ENCODE measurements at places on chromosomes 5 and 9. TPM values are rescaled to one million over a fixed set of nuclear protein-coding genes. Genes with fewer than 3 reads are reported as not detected.

The KCNV2 gene
- not detected for total RNA-seq

The COL23A1 gene
- 5.8 TPM for total RNA-seq

The AJM1 gene
- 10.6 TPM for total RNA-seq

The CCNI2 gene
- 7.4 TPM for total RNA-seq

The C9orf50 gene
- total RNA-seq = not detected

The OMD gene
- total RNA-seq = 4.5 TPM

The NAIP gene
- total RNA-seq = 28.4 TPM

The SPINK7 gene
- total RNA-seq = not detected

The PPIP5K2 gene
- 17.0 TPM for total RNA-seq

The ACOT12 gene
- not detected for total RNA-seq

The SH3TC2 gene
- 1.3 TPM for total RNA-seq

The CBY3 gene
- not detected for total RNA-seq

The FREM1 gene
- total RNA-seq = 108 TPM

The BHMT2 gene
- total RNA-seq = 2.8 TPM

GRCh38 chr5:119435436-119436132, 16.7 kb upstream of the HSD17B4 start:
- peak; percentile 94 for DNase-seq
- H3K27ac ChIP-seq = no peak overlapping the region
- no peak overlapping the region for H3K4me3 ChIP-seq

DNA sequence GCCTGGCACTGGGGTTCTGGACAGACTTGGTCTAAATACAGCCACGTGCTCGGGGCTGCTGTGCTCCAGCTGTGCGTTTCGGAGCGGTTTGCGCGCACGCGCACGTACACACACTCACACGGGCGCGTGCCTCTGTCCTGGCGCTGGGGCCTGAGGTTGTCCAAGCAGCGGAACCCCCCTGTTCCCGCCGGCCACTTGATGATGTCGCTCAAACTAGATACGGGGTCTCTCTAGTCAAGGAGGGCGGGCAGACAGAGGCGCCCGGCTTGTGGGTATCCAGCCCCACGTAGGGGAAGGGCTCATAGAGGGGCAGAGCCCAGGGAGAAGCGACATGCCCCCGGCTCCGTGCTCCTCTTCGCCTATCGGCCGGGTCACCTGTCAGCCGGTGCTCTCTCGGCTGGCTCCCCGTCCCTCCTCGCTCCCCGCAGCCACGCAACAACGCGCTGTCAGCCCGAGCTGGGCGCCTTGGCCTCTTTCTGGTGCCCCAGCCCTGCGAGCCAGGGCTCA, 8.9 kb downstream of the NR2F1-AS1 start:
- no peak overlapping the region for H3K4me3 ChIP-seq
- no peak for DNase-seq
- peaks cover 23% of the 10 kb centered on the region for H3K4me1 ChIP-seq
- H3K27me3 ChIP-seq = no peaks in the 10 kb centered on the region

- no peaks in the 10 kb centered on the region for H3K36me3 ChIP-seq
- no peaks in the 10 kb centered on the region for H3K27me3 ChIP-seq
- H3K4me3 ChIP-seq = peak overlapping the region; percentile 98
Measured at GRCh38 chr9:97983589-97984187, 547 bp downstream of the ANP32B start.

DNA sequence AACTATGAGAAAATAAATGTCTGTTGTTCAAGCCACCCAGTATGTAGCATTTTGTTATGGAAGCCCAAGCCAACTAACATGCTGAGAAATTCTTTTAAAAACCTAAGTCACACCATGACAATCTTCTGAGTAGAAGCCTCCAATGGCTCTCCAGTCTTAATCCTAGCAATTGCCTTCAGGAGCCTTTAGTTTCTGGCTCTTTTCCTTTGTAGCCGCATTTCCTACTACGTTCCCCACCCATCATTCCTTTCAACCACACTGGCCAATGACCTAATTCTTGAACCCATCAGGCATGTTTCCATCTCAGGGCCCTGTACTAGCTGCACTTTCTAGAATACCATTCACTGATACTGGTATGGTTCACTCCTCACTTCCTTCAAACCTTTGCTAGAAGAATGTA, 2.1 kb upstream of the MRPS30 start:
- no peak overlapping the region for H3K4me3 ChIP-seq
- no peaks in the 10 kb centered on the region for H3K27me3 ChIP-seq
- no peak overlapping the region for H3K27ac ChIP-seq

DNA sequence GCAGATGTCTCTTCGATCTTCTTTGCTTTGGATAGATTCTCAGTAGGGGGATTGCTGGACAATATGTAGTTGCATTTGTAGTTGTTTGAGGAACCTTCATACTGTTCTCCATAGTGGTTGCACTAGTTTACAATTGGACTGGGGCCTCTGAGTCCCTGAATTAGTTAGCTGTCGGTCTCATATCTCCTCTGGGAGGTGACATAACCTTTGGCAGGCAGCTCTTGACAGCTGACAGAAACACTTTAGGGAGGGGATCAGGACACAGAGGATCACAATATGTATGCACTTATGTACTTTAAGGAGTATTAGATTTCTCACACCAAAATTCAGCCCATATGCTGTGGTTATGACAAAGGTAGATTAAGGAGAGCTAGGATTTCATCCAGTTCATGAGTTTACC, 1279.9 kb upstream of the DMAC1 start:
- no peak overlapping the region for H3K27ac ChIP-seq
- no peaks in the 10 kb centered on the region for H3K4me1 ChIP-seq
- no peaks in the 10 kb centered on the region for H3K27me3 ChIP-seq
- H3K36me3 ChIP-seq = no peaks in the 10 kb centered on the region
- no peak overlapping the region for H3K4me3 ChIP-seq

DNA sequence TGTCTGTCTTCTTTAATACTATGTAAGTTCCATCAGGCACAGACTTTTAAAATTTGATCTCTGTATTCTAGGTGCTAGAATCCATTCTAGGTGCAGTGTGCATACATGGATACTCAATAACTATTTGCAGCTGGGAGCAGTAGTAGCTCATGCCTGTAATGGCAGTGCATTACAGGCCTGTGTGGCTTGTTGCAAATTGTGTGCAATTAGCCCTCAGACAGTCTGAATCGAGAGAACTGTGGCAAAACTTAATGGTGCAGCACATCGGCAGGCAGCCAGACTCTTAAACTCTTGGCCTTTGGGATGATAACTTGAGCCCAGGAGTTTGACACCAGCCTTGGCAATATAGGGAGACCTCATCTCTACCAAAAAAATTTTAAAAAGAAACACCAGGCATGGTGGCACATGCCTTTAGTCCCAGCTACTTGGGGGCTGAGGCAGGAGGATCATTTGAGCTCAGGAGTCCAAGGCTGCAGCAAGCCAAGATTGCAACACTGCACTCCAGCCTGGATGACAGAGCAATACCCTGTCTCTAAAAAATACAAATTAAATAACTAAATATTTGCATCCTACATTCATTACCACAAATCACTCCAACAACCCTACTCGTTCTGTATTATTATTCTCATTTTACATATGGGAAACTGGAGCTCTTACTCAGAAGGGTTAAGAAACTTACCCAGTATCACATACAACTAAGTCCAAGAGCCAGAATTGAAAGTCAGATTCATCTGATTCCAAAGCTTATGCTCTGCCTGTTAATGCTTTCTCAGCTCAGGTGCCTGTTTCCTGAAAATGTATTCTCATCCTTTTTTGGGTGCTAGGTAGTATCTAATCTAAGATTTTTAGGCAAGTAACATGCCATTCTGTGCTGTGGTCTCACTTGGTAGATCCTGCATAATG, 30.1 kb downstream of the PRKACG start:
- DNase-seq = no peak
- no peak overlapping the region for H3K4me3 ChIP-seq
- H3K27me3 ChIP-seq = no peaks in the 10 kb centered on the region
- H3K36me3 ChIP-seq = no peaks in the 10 kb centered on the region

GRCh38 chr5:140185409-140185808, 10.4 kb downstream of the CYSTM1 start:
- H3K27me3 ChIP-seq = no peaks in the 10 kb centered on the region
- no peak overlapping the region for H3K4me3 ChIP-seq
- H3K4me1 ChIP-seq = peaks cover 7% of the 10 kb centered on the region
- DNase-seq = no peak

DNA sequence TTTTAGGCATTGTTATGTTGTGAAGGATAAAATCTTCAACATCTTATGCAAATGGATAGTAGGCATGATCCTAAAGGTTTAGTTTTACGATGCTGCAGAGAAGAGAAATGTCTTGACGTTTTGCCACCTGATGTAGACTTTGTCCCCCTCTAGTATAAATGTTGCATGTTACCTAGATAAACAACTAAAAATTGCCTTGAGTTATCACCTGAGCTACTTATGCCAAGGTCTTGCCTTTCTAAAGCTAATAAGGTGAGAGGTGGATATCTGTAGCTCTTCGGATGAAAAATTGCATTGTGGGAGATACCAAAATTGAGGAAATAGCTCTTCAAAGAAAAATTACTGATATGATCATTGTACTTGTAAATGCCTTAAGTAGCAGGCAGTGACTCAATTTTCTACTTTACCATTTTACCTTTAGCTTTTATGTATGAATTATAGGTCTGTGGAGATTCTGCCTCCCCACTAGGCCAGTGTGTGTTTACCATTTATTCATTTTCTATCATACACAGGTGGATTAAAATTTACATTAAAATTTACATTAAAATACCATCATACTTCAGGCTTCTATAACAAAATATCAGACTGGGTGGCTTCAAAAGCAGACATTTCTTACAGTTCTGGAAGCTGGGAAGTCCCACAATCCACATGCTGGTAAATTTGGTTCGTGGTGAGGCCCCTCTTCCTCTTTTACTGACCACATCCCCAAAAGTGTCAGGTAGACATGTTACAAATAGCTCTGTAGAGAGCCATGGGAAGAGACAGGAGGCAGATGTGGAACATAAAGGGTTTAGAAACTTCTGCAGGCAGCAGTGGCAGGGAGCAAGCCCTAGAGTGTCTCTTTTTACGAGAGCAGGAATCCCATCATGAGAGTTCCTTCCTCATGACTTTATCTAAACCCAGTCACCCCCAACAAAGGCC, 100.7 kb upstream of the ERBIN start:
- H3K36me3 ChIP-seq = no peaks in the 10 kb centered on the region
- no peaks in the 10 kb centered on the region for H3K27me3 ChIP-seq
- H3K4me3 ChIP-seq = no peak overlapping the region
- no peak for DNase-seq
- H3K4me1 ChIP-seq = peaks cover 19% of the 10 kb centered on the region

DNA sequence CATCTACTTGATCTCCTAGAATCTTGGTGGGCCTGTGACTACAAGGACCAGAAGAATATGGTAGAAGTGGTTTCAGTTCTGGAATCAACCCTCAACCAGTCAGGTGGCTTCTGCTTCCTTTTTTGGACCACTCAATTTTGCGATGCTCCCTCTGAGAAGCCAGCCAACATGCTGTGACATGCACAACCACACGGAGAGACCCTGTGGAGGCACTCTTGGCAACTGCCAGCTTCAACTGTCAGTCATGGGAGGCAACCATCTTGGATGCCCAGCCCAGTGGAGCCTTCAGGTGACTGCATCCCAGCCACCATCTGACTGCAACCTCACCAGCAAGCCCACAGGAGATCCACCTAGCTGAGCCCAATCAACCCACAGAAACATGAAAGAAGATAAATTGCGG, 137.3 kb downstream of the FAM114A2 start:
- H3K36me3 ChIP-seq = no peaks in the 10 kb centered on the region
- H3K27ac ChIP-seq = no peak overlapping the region
- no peak for DNase-seq
- no peaks in the 10 kb centered on the region for H3K4me1 ChIP-seq
- H3K27me3 ChIP-seq = no peaks in the 10 kb centered on the region

- no peaks in the 10 kb centered on the region for H3K4me1 ChIP-seq
- H3K4me3 ChIP-seq = no peak overlapping the region
- H3K27me3 ChIP-seq = no peaks in the 10 kb centered on the region
- no peak for DNase-seq
Measured at GRCh38 chr9:123407217-123407851, 51.3 kb downstream of the CRB2 start.

GRCh38 chr5:61563401-61563800, 231.3 kb downstream of the ZSWIM6 start:
- H3K27ac ChIP-seq = no peak overlapping the region
- H3K4me3 ChIP-seq = no peak overlapping the region
- DNase-seq = no peak
- no peaks in the 10 kb centered on the region for H3K36me3 ChIP-seq
- H3K4me1 ChIP-seq = no peaks in the 10 kb centered on the region
- H3K27me3 ChIP-seq = no peaks in the 10 kb centered on the region

DNA sequence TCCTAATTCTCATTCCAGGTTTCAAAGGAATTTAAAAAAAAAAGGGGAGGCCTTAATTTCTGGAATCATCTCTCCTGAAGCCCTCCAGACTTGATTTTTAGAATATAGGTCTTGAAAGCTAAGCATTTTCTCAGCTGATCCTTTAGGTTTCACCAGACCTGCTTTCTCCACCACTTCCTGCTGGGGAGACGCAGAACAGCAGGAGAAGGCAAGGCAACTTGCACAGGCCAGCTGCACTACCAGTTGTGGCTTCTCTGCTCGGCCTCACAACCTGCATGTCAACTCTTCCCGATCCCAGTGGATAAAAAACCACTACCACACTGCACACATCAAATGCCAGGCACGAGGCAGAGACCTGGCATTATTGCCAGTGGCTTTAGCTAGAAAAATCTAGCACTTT, 119.8 kb downstream of the SIL1 start:
- no peaks in the 10 kb centered on the region for H3K27me3 ChIP-seq
- H3K4me1 ChIP-seq = no peaks in the 10 kb centered on the region
- no peaks in the 10 kb centered on the region for H3K36me3 ChIP-seq
- H3K27ac ChIP-seq = no peak overlapping the region
- no peak overlapping the region for H3K4me3 ChIP-seq

DNA sequence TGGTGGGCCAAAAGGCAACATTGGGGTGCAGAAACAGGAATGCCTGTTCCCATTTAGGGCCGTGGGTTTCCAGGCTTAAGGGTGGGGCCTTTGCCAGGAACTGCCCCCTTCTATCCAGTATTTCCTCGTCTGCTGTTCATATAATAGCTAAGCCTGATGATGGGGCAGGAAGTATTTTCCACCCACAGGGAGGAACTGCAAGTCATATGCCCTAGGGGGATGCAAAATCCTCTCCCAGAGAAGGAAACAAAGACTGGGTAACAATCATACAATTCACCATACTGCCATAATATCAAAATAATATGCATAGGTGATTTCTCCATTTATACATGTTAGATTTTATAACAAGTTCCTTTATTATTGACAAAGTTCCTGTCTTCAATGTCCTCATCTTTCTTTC, 20.5 kb upstream of the RPS23 start:
- no peaks in the 10 kb centered on the region for H3K36me3 ChIP-seq
- H3K27me3 ChIP-seq = no peaks in the 10 kb centered on the region
- no peak for DNase-seq
- H3K27ac ChIP-seq = no peak overlapping the region

DNA sequence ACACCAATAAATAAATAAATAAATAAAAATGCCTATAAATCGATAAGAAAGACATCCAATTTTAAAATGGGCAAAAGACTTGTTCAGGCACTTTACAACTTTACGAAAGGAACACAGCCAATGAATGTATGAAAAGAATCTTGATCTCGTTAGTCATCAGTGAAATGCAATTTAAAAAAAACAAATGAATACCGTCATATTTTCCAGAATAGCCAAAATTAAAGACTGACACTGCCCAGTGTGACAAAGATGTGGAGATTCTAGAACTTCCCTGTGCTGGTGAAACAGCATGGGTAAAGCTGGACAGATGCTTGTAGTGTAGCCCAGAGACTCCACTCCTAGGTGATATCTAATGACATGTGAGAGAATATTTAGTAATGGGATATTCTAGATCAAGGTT, 127.1 kb downstream of the GOLPH3 start:
- H3K36me3 ChIP-seq = no peaks in the 10 kb centered on the region
- no peaks in the 10 kb centered on the region for H3K27me3 ChIP-seq
- no peak for DNase-seq
- no peak overlapping the region for H3K4me3 ChIP-seq

GRCh38 chr9:124088476-124088837, 76.9 kb downstream of the LHX2 start:
- no peaks in the 10 kb centered on the region for H3K36me3 ChIP-seq
- H3K4me3 ChIP-seq = no peak overlapping the region
- no peaks in the 10 kb centered on the region for H3K27me3 ChIP-seq
- no peaks in the 10 kb centered on the region for H3K4me1 ChIP-seq
- no peak for DNase-seq

All from Peyer's patch (tissue), 4 donors.